ENCODE measurements at places on chromosomes 6 and 20.

- DNase-seq, result no peak
Measured at GRCh38 chr20:49252556-49253350, 25.1 kb downstream of the ZNFX1 start.

DNA sequence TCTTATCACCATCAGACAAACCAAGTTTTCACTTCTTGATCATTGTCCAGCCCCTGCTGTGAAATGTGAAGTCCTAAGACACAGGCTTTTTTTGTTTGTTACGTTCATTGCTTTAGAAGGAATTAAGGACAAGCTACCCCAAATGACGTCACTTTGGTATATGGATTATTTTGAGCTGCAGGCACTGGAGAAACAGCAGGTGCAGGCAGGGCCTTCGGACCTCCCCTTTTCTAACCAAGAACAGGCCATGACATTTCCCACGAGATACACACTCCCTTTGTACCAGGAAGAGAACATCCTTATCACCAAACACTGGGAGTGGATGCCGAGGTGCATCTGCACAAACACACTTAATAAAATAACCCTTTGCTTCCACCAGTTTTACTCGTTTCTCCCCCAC is 418.0 kb upstream of the SULF2 start:
- no peak for DNase-seq

DNA sequence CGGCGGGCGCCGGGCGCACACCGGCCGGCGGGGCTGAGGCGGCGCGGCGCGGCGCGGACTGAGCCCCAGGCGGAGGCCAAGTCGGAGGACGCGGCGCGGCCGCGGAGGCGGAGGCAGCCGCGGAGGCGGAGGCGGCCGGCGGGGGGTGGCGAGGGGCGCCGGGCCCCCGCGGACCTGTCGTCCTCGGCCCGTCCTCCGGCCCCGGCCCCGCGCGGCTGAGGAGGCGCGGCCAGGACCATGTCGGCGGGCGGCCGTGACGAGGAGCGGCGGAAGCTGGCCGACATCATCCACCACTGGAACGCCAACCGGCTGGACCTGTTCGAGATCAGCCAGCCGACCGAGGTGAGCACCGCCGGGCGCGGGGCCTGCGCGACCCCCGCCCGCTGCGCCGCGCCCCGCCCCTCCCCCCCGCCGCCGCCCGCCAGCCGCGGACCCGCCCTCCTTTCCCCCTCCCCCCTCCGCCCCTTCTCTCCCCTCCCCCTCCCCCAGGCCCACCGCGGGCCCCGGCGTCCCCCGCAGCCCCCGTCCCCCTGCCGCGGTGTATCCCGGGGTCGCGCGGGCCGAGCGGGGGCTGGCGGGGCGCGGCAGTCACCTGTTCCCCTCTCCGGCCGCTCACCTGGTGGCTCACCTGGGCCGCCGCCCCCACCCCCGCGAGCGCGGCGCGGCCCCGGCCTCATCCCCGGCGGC is at the start of gene AFDN:
AFDN (plus strand) TSS at position 16 of the 687 bp plus-strand sequence; CDS start at position 238, 222 bp downstream.
- DNase-seq, result no peak

- DNase-seq, result no peak
Measured at GRCh38 chr6:8865451-8865850, 430.1 kb upstream of the SLC35B3 start.

All from NCI-H510A treated with DMSO at 0.1 percent for 48 hours (cell line).